Inflammatory macrophage treated with lipopolysaccharide for 4 hours (primary cell): ENCODE measurements at places on chromosomes 1 and 21.

DNA sequence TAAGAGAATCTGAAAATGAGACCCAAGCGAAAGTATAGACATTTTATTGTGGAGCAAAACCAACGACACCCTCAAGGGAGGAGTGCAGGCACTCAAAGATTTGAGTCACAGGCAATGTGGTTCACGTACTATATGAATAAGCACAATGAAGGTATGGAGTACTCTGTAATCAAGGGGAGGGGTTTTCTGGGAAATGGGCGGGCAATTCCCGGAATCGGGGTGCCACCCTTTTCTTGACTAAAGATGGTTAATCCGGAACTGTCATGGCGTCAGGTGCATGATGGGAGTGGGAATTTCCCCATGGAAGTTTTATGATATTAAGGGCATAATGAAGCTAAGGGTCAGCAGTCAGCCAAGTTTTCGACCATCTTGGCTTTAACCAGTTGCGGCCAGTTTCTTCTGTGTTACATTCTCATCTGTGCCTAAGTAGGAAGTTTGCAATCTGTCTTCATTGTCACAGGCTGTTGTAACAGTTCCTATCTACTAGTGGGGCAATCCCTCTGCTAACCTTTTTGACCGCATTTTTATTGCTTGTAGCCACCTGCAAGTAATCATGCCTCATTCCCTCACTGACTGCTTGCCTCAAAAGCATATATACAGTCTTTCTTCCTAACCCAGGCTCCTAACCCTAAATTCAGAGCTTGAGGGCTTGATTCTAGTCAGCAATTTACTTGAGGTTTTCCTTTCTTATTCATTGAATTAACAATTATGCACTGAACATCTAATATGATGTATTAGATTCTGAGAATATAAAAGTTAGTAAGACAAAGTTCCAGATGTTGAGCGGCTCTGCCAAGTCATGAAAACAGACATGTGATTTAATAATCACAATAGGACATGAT is 775 bp upstream of the AIM2 start:
- DNase-seq, result peak; percentile 95

DNA sequence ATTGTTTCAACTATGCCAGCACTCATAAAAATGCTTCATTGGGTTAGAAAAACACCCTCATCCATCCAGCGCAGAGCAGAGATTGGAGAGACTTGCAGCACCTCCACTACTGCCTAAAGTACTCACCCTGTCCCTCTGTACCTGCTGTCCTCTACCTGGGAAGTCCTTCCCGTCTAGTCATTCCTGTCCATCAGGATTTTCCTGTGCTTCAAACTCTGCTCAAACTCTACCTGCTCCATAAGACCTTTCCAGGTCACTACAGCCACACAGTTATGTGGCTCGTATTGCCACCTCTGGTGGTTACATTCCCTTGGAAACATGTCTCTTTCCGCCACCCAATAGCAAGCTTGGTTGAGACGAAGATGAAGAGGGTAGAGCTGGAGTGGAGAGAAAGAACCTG is 7.2 kb downstream of the OVGP1 start:
- no peak for DNase-seq

DNA sequence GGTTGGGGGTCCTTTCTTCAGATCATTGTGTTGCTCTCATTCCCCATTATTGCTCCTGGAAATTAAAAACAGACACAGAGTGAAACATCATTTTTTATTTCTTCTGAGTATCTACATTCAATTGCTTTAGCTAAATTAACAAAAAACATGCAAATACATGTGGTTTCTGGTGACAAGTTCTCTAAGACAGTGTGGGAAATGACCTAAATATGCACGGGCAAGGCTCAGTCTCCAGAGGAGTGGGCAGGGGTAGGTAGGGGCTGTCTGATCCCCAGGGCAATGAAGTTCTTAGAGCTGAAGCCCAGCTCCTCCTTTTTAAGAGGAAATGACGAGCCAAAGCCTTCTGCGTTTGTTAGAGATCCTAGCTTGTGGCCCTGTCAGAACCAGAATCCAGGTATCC is 4.5 kb downstream of the LEFTY2 start:
- no peak for DNase-seq

GRCh38 chr1:174652569-174653280 is 205.0 kb downstream of the GPR52 start:
- DNase-seq, result no peak

DNA sequence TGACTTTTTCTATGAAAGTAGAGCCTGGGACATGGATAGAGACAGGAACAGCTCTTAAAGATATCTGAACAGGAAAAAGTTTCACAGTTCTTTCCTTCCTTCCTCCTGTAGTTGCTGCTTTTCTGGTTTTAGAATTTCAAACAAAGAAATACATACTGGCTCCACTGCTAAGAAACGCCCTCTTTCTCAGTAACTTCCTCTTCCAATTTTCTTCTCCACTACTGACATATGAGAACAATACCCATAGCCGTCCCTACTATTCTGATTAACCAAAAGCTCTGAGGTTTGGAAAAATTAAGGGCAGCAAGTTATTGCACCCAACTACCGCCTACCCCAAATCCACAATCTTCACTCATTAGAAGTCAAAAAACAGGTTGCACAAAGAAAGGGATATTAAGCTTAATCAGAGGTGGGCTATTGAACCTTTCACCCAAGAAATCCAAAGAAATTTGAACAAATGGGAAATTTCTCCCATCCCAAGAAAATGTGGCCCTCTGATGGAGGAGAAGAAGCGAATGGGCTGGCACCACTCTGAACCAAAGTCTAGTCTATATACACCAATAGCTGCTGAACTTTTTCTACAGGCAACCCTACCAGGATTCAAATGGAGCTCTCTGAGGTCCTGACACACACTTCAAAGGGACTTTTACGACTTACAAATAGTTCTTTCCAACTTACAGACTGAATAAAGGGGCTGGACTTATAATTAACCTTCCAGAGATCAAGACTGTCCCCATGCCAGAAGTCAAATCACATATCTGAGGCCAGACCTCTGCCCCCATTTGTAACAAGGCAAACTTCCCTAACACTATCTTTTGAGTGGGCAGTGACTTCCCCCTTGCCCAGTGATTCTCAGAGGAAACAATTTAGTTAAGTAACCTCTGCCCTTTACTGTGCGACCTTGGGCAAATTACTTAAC is 1.7 kb downstream of the WASF2 start:
- DNase-seq, result peak; percentile 89
